Fibroblast of skin of left quadriceps (primary cell): ENCODE measurements at places on chromosomes 11 and 22.

DNA sequence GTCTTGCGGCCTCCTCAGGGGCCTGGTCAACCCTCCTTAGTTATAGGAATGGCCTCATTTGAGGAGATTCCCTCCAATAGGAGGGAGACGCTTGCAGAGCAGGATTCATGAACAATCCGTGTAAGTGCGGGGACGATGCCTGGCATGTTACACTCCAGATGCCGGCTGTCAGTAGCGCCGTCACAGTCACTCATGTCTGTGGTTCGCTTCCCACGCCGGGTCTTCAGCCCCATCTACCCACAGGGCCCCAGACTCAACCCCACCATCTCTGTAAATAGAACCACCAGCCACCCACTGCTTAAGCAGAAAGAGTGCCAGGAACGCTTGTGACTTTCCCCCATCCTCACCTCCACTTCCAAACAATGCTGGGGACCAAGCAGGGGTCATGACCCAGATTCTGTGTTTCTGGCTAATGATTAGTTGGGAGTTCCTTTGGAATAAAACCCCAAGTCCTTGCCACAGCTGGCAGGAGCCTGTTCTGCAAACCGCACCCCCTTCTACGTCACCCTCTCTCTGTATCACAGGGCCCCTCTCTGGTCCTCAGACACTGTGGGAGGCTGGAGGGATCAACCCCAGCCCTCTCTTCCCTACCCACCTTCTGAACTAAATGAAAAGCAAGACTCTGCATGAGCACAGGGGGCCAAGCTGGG is 38.8 kb upstream of the TOLLIP start:
- no peak for DNase-seq

DNA sequence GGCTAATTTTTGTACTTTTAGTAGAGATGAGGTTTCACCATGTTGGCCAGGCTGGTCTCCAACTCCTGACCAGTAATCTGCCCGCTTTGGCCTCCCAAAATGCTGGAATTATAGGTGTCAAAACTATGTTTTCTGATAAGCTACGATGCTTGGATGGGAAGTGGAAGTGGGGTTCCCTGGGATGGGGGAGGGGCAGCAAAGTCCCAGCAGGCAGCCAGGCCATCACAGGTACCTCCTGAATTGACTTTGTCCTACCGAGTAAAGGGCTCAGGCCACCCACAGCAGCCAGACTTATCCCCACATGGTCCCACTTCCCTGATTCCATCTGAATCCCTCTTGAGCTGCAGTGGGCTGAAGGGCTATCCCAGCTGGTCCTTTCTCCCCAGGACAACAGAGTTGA is 6.9 kb downstream of the FTH1 start:
- no peak for DNase-seq

GRCh38 chr11:69515271-69516245 is 34.1 kb downstream of the LINC01488 start:
- DNase-seq, result no peak

GRCh38 chr22:23376256-23376655 is 195.9 kb downstream of the BCR start:
- DNase-seq, result no peak

DNA sequence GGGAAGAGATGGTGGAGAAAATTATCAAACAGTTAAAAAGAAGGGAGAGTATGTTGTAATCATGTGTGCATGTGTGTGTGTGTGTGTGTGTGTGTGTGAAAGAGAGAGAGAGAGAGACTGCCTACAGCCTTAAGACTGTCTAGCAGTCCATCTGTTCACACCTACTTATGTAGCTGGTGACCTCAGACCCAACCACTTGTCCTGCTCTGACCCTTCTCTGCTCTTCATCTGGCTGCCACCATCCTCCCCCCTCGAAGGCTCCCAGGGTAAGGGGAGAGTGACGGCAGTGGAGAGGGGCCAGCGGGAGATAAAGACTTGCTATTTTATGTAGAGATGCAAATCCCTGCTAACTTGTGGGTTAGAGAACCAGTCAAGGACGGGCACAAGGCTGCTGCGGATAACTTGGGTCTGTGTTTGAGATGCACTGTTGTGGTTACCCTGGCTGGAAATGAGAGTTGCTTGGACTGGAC is 24.9 kb upstream of the GRAMD1B start:
- DNase-seq, result no peak
